ENCODE measurements at places on chromosomes 6 and 20.

GRCh38 chr20:823574-823902 is 10.0 kb upstream of the FAM110A start:
- DNase-seq: no peak

GRCh38 chr6:51147756-51148155 is 329.1 kb downstream of the TFAP2B start:
- no peak for DNase-seq

- DNase-seq: no peak
These were observed 52.3 kb upstream of the UTRN start for GRCh38 chr6:144232832-144233230.

GRCh38 chr6:21181866-21182265 is 411.7 kb upstream of the SOX4 start:
- DNase-seq: no peak

GRCh38 chr6:15573384-15573783 is 89.4 kb downstream of the DTNBP1 start:
- DNase-seq: no peak

- DNase-seq: no peak
These were observed 44.1 kb downstream of the SLC23A2 start for GRCh38 chr20:4957187-4957586.

DNA sequence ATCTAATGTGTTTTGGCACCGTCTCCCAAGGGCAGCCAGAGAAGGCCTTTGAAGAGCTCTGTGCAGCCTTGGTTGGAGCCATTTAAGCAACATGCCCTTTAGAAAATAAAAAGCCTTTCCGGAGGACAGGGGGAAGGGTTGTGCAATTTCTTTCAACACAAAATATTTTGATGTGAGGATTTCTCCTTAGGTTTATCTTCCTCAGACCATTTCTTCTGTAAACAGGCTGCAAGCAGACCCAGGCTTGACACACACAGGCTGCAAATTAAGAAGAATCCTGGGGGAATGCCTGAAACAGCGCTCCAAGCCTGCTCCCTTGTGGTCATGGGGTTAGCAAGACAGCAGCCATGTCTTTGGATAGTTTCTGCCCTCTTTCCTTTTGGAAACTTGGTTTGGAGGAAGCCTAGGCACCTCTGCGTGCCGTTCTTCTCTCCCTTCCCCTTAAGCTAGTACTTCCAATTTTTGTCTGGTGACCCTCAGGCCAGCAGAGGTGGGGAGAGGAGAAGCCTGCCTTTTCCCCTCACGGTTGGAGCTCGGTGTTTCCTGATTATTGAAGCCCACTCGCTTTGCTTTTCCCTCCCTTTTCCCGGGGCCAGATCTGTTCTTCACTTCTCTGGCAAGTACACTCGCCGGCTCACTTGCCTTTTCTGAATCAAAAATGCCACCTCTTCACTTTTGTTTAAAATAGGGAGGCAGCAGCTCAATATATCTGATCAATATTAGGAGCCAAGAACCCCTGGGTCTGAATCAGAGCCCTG is 39.6 kb upstream of the NOX3 start:
- no peak for DNase-seq

DNA sequence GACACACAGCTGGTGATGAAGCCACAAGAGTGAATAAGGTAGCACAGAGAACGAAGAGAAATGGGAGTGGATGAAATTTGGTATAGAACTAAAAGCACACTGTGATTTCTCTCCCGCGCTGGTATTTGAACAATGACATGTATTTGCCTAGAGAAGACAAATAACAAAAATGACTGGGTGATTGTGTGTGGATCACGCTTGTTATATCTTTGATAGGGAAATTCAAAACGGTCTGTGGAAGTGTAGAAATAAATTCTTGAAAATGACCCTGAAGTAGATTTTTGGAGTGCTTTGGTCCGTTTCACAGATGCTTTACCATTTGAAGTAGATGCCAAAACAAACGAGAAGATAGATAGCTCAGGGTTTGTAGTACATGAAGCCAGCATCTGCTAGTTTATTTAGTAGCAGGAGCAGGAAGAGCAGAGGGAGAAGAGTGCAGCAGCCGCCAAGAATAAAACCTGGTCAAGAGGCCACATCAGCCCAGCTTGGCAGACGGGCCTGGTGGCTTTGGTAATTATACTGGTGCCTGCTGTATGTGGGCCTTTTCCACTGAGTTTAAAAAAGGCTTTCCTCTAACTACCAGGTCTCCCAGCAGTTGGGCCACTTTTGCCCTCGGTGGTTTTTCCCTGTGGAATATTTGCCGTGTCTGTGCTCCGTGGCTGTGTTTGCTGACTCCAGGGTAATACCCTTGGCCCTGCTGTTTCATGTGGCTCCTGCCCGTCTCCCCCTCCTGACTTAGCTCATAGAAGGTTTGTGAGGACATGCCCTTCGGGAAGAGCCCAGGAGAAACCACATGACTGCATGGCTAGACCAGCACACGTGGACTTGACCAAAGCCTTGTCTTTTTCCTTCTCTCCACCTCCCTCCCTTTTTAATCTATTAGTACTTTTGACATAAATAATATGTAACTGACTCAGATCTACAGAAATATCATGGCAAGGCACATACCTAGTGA is 294.0 kb downstream of the SOX4 start:
- DNase-seq: no peak

- no peak for DNase-seq
These were observed 16.8 kb downstream of the MYLK4 start for GRCh38 chr6:2733736-2734480.

DNA sequence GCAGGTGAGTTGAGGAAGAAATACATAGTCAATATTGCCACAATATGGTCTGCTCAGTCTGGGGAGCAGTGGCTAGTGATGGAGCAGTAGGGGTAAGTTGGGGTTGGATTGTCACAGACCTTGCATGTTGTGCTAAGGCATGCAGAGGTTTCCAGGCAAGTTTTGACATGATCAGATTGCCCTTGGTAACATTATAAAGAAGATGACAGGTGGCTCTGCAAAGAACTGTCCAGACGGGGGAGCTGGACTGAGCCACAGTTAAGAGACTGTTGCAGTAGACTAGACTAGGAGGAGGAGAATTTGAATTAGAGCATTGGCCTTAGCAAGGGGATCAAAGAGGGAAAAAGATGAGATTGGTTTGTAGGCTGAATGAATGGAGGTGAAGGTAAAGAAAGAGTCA is 23.4 kb downstream of the ATRN start:
- DNase-seq: no peak

GRCh38 chr6:139277161-139277560 is 14.6 kb downstream of the TXLNB start:
- DNase-seq: no peak

GRCh38 chr6:150091476-150091875 is 22.6 kb upstream of the ULBP3 start:
- DNase-seq: no peak

GRCh38 chr6:143675946-143676345 is 1.8 kb upstream of the PHACTR2 start:
- DNase-seq: no peak

GRCh38 chr6:39302669-39303424 is 11.4 kb downstream of the KCNK17 start:
- peak; percentile 83 for DNase-seq

GRCh38 chr20:41391587-41392001 is 25.0 kb upstream of the EMILIN3 start:
- DNase-seq: no peak

DNA sequence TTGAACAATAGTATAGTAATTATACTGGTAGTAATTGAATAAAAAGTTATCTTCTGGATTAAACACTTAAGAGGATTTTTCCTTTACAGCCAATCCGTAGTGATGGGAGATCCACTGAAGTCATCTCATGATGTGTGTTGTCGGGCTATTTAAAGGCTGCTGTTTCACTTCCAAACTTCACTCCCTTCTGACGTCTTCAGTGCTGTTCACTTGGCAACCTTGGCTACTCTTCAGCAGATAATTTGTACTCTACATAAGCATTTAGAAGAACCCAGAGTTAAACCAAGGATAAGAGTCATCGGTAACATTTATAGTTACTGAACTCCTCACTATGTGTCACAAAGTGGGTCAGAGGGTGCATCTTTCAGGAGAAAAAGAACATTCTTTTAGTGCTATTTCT is 179.1 kb upstream of the EYA4 start:
- DNase-seq: no peak

DNA sequence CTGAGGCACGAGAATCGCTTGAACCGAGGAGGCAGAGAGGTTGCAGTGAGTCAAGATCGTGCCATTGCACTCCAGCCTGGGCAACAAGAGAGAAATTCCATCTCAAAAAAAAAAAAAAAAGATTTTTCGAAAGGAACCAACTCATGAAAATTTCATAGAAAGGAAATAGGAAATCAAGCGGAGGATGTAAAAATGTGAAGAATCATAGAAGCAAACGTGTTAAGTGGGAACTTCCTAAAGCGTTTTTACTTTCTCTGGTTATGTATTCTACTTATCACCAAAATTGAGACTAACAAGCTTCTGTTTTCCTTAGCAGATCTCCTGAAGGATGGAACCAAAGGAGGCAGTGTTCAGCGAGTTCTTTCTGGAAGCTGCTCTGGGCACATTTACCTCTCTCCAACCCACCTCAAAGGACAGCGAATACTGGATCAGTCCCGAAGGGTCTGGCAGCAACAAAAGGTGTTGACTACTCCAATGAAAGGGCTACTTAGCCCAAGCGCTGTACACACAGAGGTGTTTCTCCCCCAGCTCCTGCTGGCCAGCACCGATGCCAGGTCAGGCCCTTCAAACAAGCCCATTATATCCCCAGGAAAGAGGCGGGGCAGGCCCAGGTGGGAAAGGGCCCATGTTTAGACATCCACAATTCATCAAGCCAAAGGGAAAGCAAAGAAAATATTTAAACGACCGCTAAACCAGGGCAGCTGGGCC is 327.5 kb upstream of the JARID2 start:
- no peak for DNase-seq

DNA sequence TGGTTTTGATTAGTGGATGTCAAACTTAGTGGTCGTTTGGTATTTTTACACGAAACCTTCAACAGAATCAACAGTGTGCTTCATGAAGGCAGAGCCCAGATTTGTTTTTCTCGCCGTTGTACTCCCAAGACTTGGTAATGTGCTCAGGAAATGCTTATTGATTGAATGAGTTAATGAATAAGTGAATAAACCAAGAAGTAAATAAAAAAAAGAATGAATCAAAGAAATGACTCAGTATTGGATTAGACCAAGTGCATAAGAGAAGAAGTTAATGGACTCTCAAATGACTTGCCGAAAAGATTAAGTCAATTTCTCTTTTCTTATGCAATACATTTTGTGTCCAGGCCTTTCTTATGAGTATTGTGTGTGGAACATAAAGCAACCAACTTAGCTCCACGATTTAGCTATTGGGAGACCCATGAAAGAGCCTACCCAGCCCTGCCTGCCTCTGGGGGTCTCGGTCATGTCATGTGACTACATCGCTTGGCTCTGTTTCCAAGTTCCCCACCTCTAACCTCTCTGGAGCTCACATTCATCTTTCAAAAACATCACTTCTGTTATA is 10.6 kb upstream of the FUCA2 start:
- no peak for DNase-seq

DNA sequence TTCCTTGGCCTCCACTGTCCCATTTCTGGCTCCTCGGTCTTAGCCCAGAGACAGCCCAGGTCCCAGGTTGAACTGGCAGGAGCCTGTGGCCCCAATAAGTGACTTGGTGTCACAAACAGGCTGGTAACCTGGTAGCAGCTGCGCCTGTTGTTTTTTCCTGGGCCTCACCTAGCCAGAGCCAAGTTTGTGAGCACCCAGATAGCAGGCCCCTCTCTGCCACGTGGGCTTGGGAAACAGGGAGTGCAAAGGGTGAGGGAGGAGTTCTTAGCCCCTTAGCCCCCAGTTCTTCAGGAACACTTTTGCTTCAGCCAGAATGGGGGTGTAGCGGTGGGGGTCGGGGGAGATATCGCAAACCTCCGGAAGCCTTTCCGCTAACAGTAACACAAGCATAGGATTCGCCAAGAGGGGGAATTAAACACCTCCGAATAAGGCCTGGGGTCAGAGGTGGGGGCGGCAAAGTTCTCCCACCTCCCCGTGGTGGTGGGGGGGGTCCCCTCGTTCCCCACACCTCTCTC is 760 bp downstream of the C6orf132 start:
- no peak for DNase-seq

- DNase-seq: no peak
These were observed 32.4 kb downstream of the NCOA7 start for GRCh38 chr6:125823180-125823579.

- DNase-seq: no peak
These were observed 555 bp upstream of the ZBTB46 start for GRCh38 chr20:63831646-63831992.

DNA sequence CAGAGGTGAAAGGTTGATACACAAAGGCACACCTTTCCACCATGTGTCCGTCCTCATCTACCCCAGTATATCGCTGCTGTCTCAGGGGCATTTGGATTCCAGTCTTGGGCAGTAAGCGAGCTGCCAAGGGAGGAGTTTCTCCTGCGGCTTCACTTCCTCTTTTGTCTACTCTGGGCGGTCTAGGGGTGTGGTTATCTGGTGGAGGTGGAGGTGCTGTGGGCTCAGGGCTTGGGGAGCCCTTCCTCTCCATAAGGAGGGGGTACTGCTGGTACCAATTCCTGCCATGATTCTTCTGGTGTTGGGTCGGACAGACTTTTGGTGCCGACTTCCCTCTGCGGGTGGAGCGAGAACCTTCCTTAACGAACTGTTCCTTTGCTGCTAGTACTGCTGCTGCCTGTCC is 31.9 kb upstream of the FABP7 start:
- peak; percentile 30 for DNase-seq

GRCh38 chr6:2192976-2193375 is 52.4 kb downstream of the GMDS start:
- peak; percentile 57 for DNase-seq

- DNase-seq: no peak
These were observed 643 bp downstream of the CD24 start for GRCh38 chr6:106973836-106974335.

DNA sequence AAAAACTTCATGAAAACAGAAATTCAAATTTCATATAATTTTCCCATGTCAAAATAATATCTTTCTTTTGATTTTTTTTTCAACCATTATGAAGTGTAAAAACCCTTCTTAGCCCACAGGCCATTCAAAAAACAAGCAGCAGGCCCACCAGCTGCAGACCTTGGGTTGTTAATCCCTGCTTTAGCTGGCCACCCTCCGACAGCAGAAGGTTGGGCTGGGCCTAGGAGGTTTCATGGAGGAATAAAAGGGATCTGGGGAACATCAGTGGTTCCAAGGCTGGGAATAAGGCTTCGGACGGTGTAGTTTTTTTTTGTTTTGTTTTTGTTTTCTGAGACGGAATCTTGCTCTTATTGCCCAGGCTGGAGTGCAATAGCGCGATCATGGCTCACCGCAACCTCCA is 3.6 kb upstream of the HSP90AB1 start:
- no peak for DNase-seq

DNA sequence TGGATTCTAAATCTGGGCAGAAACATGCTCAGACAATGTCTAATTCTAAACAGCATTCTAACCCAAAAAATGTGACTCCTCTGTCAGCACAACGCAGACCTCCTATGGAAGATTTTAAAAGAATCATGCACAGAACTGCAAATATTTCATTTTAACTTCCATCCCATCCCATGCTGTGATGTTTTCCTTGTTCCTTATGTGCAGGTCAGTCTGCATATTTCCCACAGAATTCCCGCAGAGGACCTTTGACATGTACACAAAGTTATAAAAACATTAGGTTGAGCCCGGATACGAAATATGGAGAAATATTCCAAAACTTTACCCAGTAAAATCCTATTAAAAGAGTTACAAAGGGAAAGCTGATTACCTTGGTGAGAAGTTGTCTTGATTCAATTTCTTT is 467.1 kb upstream of the EPHA7 start:
- no peak for DNase-seq

GRCh38 chr20:38012332-38012731 is 20.9 kb downstream of the TTI1 start:
- DNase-seq: no peak

GRCh38 chr6:117603821-117604220 is 1.5 kb upstream of the GOPC start:
- no peak for DNase-seq

- DNase-seq: no peak
These were observed 38.2 kb downstream of the NCR2 start for GRCh38 chr6:41373627-41373918.
